ENCODE measurements at places on chromosomes 11 and 22. TPM values are rescaled to one million over a fixed set of nuclear protein-coding genes. Genes with fewer than 3 reads are reported as not detected.

DNA sequence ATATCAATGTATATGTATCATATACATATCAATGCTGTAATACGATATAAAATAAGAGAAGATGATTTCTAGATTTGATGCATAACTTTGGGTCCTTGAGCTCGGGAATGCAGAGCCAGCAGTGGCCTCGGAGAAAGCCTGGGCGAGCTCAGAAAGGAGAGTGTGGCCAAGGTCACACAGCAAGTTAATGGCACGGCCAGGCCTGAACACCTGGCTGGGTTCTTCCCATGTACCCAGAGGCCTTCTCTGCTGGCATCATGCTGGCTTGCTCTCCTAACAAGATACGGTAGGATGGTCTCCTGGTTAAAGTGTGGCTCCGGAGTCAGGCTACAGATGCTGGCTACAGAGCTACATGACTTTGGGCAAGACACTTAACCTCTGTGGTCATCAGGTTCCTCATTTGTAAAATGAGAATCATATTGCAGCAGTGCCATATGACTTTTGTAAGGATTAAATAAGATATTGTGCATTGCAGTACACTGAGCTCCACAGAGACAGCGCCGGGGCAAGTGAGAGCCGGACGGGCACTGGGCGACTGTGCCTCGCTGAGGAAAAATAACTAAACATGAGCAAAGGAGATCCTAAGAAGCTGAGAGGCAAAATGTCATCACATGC, 29.9 kb downstream of the TPST2 start:
- no peak for DNase-seq

DNA sequence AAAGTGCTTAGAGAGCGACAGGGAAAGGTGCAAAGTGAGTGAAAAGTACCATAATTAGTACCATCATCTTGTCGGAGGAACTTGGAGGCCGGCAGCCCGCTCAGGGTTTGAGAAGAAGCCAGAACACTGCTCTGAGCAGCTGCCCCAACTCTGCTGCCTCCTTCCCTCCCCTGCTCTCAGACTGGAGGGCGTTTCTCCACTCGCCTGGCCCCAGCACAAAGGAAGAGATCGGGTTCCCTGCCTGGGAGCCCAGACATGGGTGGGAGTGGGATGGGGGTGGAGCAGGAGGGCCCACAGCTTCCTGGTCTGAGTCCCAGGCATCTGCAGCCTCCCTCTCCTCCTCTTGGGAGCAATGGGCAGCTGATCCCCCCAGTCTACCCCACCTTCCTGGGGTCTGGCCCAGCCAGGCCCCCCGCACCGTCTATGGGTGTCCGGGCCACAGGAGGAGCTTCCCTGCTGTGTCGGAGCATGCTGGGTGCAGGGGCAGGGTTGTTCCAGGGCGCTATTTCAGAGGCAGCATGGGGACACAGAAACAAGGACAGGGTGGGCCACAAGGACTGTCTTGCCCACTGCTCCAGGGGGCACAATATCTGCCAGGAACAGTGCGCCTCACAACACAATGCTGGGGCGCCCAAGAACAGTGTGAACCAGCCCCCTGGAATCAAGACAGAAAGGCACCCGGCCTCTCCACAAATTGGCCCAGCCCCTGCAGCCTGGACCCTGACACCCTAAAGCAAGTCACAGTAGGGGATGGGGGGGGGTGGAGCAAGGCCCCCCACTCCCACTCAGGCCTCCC, 4.8 kb downstream of the LIF start:
- DNase-seq, result no peak

DNA sequence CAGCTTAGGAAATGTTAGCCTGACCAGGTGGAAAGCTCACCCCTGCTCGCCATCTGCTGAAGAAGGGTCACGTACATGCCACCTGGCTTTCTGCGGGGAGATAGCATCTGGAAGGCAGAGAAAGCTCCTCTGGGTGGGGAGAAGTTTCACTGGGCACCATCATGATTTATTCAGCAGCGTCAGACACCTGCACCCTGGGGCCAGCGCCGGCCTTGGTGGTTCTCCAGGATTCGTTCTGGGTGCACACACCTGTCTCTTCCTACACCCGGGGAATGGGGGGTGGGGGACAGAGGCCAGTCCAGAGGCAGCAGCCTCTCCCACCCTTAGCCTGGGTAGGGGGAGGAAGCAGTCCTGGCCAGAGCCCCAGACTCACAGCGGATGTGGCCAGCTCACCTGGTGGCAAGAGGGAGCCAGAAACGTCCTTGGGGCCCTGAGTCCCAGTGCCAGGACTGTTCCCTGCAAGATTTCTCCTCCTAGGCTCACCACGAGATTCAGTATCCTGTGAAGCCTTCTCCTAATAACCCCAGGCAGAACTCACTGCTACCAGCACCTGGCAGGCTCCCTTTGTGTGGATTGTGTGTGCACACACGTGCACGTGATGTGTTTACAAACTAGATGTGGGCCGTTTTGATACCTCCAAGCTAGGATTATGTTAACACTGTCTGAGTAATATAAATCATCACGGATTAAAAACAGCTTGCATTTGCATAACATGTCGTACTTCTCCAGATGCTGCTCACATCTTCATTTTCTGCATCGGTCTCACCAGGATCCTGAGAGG, 17.3 kb upstream of the RASD2 start:
- no peak for DNase-seq

- no peak for DNase-seq
These were observed 150.9 kb upstream of the TTC12 start for GRCh38 chr11:113163291-113164030.

- DNase-seq, result no peak
These were observed 35.7 kb downstream of the GAB4 start for GRCh38 chr22:16972311-16972710.

- DNase-seq, result no peak
These were observed 20.0 kb downstream of the POLR3H start for GRCh38 chr22:41524251-41524661.

Gene RIMBP3B
- under 0.01 TPM for total RNA-seq

Gene SAA4
- total RNA-seq, result not detected

Gene RASD2
- not detected for total RNA-seq

Gene TRPM5
- total RNA-seq, result not detected
